ENCODE measurements at places on chromosomes 4 and X.

DNA sequence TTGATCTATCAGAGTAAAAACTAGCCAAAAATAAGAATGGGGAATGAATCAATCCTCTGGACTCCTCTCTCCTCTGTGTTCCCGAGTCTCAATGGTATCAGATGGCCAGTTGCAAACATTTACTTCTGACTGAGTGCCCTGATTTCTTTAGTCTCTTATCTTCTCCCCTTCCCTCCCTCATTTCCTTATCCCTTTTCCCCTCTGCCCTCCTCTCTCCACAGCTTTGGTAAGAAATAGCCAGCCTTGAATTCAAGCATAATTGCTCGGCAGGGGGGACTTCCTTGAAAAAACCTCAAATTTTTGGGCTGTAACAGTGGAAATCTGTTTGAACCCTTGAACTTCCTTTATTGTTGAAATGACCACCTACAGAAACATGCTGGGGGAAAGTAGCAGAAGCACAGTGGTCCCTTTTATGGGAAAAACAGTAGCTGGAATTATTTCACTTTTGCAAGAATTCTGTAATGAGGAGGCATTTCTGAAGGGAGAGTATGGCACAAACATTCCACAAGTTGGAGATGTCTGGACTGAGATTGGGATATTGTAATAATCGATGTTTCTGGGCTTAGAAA is 40.3 kb downstream of the NHS start:
- no peak for DNase-seq

- DNase-seq = no peak
Observed at GRCh38 chr4:12359420-12359819, 930.7 kb upstream of the HS3ST1 start.

DNA sequence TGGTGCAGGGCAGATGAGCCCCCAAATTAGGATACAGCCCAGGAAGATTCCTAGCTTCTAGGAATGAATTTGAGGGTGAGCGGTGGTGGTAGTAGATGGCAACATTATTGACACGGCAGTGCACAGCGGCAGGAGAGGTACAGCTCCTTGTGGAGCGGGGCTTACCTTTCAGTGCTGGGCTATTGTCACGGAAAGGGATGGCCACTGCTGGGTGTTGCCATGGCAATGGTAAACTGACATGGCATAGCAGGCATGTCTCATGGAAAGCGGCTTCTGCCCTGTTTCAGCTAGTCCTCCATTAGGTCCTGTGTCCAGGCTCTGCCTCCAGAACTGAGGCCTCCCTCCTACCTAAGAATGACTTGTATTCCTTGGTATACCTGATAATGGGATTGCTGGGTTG is 81.8 kb upstream of the WDR1 start:
- no peak for DNase-seq

- no peak for DNase-seq
Observed at GRCh38 chr4:113162089-113162488, 112.6 kb downstream of the ANK2 start.

DNA sequence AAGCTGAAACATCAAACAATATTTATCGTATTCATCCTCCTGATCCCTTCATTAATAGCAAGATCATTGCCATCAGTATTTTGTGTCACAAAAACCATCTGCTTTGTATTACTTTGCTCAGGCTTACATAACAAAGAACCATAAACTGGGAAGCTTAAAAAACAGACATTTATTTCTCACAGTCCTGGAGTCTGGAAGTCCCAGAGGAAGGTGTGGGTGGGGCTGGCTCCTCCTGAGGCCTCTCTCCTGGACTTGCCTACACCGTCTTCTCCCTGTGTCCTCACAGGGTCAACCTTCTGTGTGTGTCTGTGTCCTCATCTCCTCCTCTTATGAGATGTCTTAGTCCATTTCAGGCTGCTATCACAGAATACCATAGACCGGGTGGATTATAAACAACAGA is 61.3 kb upstream of the MXRA5 start:
- no peak for DNase-seq

DNA sequence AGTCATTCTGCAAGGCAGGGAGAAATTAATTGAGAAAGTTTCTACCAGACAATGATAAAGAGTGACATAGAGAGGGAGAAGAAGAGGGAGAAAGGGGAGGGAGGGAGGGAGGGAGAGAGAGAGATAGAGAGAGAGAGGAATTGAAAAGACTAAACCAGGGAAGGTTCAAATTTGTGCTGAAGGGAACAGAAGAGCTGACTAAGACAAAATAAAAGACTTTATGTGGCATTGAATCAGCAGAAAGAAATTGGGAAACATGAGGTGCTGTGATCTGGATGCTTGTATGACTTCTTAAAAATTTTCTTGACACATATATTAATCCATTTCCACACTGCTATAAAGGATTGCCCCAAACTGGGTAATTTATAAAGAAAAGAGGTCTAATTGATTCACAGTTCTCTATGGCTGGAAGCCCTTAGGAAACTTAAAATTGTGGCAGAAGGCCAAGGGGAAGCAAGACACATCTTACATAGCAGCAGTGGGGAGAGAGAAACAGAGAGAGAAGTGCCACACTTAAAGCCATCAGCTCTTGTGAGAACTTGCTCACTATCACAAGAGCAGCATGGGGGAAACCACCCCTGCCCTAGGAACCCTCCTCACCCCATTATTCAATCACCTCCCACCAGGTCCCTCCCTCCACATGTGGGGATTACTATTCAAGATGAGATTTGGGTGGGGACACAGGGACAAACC is 13.5 kb upstream of the CXCL6 start:
- no peak for DNase-seq

DNA sequence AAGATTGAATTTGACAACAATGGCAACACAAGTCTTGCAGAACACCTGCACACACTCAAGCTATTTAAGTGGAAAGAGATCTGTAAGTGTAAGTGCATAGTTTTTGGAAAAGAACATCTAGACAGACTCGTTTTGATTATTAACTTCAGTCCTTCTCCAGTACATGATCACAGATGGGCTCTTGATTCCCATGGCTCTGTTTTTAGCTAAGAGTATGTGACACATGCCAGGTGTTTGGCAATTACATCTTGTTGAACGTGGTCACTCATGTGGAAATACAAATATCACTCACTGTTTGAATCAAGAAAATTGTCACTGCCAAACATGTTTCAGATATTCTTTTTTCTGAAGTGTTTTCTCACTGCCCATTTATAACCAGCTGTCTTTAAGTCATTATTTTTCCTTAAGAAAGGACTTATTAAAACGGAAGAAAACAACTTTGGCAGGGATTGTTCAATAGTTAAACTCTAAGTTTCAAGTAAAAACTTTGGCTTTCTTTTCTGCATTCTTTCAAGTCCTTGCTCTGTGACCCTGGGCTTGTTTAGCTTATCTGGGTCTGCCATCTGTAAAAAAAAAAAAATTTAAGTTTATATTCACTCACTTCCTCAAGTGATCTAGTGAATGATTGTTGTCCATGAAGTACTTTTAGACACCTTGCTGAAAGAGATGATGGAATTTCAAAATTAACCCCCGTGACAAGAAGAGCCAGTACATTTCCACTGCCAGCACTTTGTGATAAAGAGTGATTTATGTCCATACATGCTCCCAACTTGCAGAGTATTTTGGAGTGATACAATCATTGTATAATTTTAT is 125.4 kb downstream of the ATXN3L start:
- no peak for DNase-seq

- no peak for DNase-seq
Observed at GRCh38 chr4:149719806-149720205, 95.8 kb downstream of the IQCM start.

- no peak for DNase-seq
Observed at GRCh38 chr4:100582146-100582545, 64.3 kb upstream of the EMCN start.

DNA sequence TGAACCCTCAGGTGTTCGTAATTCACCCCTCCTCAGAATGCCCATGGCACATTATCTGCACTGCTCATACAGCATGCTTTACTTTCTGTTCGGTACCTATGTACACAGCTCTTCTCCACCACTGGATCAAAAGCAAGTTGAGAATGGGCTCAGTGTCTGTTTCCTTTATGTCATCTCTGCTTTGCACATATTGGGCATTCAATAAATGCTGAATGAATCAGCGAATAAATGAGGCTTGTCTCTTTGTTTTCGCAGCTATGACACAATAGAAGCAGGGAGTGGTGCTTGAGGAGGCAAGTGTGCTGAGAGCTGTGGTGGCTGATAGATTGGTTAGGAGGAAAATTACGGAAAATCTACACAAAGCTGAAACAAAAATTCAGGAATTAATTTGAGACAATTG is 109.1 kb upstream of the VMA21 start:
- DNase-seq = no peak

DNA sequence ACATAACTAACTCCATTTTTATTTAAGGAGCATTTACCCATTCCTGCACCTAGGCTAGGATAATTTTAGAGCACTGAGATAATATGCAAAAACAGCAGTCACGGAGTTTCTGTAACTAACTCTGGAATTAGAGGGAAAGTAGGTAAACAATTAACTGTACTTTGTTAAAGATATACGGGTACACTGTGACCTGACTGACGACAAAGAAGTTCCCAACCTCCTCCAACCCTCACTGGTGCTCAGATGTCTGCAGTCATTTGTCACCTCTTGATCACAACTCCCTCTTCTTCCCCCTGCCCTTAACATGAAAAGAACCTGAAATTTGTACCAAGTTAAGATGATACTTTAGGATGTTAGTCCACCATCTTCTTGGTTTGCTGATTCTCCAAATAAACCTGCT is 42.0 kb upstream of the TAPT1 start:
- DNase-seq = no peak

GRCh38 chr4:153060196-153060595 is 124.1 kb downstream of the FHDC1 start:
- DNase-seq = no peak

DNA sequence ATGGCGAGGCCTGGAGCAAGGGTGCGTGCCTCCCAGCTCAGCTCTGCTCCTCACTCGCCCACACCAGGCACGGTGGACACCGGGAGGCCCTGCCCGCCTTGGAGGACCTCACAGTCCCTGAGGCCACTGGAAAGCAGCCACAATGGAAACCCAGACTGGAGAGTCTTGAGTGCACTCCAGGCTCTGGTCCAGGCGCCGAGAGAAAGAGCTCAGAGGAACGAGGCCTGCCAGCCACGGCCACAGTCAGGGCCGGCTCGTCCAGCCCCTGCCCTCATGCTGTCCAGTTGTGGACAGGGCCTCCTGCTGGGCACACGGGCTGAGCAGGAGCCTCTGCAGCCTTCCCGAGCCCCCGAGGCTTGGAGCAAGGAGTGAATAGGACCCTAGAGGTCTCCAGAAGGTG is 53.3 kb upstream of the GRPEL1 start:
- no peak for DNase-seq

DNA sequence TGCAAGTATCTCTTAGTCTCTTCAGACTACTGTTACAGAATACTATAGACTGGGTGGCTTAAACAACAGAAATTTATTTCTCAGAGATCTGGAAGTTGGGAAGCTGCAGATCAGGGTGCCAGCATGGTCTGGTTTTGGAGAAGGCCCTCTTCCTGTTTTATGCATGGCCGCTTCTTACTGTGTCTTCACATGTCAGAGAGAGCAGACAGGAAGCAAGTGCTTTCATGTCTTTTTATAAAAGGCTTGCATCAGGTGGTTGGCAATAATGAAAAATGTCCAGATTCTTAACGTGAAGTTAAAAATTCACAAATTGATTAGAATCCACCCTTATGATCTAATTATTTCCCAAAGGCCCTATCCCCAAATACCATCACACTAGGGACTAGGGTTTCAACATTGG is 284.9 kb downstream of the RPA4 start:
- peak; percentile 7 for DNase-seq

DNA sequence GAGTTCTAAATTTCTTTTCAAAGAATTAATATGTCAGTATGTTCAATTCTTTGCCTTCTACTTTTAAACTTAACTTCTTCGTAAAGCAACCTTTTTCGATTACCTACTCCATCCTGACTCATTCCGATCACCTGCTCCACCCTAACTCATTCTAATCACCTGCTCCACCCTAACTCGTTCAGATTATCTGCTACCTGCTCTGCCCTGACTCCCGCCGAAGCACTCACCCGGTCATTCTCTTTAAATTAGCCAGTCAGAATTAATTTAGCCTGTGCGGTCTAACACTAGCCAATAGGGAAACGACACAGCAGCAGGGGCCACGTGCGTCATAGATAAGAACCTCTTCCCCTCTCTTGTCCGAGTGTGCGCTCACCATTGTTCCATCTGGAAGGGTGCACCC is 60.1 kb upstream of the SH3RF1 start:
- no peak for DNase-seq

DNA sequence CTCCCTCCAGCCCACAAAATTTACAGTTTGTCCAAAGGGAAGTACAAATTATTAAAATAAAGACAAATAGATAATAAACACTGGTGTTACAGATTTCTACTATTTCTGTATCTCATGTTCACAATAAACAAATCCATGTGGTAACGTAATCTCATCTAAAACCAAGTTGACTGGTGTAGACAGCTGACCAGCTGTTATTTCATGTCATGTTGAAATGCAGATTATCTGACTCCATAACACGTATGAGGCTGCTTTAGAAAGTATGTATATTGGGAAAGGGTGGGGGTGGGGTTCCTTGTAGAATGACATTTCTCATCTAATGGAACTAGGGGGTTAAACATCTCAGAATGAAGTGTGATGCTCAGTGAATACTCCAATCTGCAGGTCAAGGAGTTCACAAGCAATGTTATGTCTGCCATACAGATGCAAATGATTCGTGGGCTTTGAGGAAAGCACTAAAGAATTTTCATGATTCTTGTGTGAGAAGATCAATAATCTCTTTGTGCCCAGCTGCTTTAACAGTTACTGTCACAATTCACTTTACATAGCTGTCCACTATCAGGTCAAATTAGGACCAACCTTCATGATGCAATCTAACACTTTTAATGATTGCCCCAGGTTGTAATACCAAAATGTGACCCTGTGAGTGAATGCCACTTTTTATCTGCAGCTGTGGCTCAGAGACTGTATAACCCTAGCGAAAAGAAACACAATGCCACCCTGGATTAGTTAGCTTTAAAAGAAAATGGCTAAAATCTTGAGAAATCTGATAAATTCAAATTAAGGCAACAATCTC is 114.0 kb downstream of the ENOX2 start:
- DNase-seq = no peak

DNA sequence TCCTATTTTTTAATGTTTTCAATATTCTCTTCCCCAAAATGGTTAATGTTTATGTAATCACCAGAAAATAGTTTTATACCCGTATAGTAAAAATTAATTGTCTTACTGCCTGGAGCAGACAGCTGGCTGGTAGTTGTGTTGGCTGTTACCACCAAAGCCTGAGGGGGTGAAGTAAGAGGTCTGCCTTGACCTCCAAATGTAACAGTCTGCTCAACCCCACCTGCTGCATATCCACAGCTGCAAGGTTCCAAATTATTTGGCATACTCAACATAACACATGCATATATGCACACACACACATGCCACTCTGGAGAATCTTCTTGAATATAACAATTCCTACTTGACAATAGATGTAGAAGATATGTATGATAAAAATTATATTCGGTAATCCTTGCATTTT is 624.3 kb downstream of the ADGRL3 start:
- no peak for DNase-seq
